Epithelial cell of proximal tubule (primary cell): ENCODE measurements at places on chromosomes 11 and 22. TPM values are rescaled to one million over a fixed set of nuclear protein-coding genes. Genes with fewer than 3 reads are reported as not detected.

Gene KCNJ5
- 0.22 and 0.23 TPM in 2 replicates for total RNA-seq

- no peak for DNase-seq
Observed at GRCh38 chr11:64790205-64791095, 12.1 kb upstream of the SF1 start.

Gene OSM
- total RNA-seq, result not detected in 2 replicates

DNA sequence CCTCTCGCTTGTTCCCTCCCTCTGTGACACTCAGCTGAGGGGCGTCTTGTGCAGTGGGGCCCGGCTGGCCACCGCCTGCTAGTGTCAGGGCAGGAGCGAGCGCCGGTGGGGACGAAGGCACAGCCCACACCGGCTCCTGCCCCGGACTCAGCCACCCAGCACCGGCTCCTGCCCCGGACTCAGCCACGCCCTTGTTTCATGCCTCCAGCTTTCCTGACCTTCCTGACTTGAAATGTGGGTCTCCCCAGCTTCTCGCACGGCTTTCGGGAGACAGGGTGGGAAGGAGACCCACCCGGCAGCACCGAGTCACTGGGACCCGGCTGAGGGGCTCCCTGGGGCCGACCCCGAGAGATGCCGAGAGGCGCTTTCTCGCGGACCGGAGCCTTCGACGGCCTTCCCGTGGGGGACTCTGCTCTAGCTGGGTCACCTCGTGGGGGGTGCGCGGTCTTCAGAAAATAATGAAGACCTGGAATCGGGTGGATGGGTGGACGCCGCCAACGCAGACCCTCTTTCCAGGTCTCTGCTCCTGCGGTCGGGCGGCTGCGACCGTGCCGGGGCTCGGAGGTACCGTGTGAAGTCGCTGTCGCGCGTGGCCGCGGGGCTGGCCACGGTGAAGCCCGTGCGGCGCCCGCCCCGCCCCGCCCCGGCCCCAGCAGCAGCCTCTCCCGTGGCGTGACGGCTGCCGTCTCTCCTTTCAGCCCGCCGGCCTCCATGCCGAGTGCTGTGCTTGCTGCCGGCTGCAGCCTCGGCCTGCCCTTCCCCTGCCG, 10.2 kb downstream of the GLB1L2 start:
- no peak for DNase-seq

DNA sequence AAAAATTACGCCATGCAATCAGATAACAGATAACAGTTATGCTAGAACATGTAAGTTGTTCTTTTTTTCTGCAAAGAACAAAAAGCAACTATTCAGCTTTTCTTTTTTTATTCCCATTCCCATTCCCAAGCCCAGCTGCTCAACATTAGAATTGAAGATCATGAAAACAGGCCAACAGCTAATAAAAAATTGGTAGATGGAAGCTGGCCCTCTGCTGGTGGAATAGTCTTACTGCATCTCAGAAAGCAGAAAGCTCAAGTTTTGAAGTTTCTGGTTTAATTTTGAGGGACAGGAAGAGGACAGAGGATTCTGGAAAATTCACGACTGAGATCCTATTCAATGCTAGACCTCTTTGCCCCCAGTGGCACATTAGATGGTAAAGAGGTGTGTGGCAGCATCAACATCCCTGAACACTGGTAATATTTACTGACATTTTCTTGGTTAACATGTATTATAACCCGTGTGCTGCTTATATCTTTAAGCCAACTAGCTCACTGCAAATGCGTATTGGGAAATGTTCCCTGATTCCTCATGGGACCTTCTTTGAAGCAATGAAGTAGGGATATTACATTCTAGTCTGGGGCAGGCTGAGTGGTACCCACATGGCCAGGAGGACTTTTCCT, 591.2 kb downstream of the OPCML start:
- DNase-seq, result no peak

DNA sequence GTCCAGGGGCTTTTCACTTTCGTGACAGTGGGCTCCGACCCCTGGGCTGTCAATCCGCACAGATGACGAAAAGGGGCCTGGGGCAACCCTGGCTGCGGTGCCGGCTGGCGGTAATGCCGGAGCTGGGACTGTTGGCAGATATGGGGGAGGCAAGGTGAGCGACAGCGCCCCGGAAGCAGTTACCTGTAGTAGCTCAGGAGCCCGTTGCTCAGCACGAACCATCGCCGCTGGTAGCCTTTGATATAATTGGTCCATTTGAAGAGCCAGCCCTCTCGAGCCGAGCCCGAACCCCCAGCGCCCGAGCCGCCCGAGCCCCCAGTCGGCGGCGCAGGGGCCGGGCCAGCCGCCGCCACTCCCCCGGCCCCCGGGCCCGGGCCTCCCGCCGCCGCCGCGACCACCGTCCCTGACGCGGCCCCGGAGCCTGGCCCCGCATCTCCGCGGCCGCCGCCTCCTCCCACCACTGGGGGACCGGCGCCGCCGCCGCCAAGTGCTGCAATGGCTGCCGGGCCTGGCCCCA, 396 bp downstream of the OSBP start:
- no peak for DNase-seq

GRCh38 chr11:91804042-91804441, 420.6 kb upstream of the FAT3 start:
- DNase-seq, result no peak

Gene FZD4
- 3.2 and 4.7 TPM in 2 replicates for total RNA-seq

Gene SMIM38
- total RNA-seq, result 0.07 TPM in 1 of 2 replicates, not detected in the other

GRCh38 chr11:200224-201003, 6.8 kb downstream of the BET1L start:
- DNase-seq, result no peak

Gene SYT7
- total RNA-seq, result 0.23 TPM in 1 of 2 replicates, not detected in the other

- DNase-seq, result no peak
Observed at GRCh38 chr22:50298266-50298637, 9.2 kb downstream of the PLXNB2 start.

GRCh38 chr11:12174477-12175143, 64.2 kb downstream of the MICAL2 start:
- no peak for DNase-seq

DNA sequence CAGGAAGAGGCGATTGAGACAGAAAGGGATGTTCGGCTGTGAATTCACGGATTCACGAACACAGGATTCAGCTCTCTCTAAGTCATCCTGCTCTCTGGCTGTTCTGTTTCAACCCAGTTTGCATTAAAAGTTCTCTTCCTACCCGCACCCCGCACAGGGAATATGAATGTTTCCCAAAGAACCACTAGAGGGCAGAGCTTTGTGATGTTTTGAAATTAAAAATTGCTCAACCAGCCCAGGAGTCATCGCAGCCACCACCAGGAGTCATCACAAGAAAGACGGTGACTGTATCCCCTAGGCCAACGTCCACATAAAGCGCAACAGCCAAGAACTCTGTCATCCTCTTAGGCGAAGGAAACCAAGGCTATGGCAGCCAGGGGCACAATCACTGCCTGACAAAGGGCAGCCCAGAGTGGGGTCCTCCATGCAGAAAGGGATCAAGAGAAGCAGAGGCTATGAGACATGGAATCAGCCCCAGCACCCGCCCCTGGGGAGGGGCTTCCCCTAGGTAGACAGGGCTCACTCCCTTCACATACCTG, 122.4 kb downstream of the WT1 start:
- peak; percentile 32 for DNase-seq

- no peak for DNase-seq
Observed at GRCh38 chr11:45644981-45645889, 20.2 kb downstream of the CHST1 start.

- DNase-seq, result no peak
Observed at GRCh38 chr11:824942-825341, 2.8 kb upstream of the CRACR2B start.

Gene APOA1
- total RNA-seq, result not detected in 2 replicates

Gene MPEG1
- not detected in 2 replicates for total RNA-seq

GRCh38 chr11:73469401-73469800, 93.2 kb downstream of the RELT start:
- no peak for DNase-seq

Gene FGF3
- total RNA-seq, result not detected in 2 replicates

DNA sequence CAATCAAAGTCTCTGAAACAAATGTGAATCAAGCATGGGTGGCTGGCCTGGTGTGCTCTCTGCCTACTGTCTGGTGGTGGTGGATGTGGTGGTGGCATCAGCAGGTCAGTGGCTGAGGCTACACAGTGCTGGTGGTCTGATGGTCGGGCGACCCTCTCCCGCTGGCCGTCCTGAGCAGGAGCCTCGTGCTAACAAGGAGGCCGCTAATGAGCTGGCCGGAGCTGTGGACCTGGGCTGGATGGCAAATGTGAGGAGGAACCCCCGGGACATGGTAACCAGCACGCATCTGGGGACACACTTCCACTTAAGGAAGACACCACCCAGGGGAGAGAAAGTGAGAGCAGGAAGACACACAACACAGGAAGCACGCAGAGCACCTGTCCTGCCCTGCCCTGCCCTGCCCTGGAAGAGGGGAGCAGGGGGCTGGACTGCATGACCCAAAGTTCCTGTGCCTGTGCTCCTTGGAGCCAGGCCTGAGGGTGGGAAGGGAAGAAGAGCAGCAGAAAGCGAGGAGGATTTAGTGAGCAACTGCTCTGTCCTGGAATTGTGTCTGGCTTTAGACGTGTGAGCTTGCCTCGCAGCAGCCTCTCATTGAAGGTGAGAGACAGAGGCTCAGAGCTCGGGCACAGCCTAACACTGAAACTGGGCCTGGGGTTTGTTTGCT, 23.7 kb downstream of the SLC37A2 start:
- no peak for DNase-seq

DNA sequence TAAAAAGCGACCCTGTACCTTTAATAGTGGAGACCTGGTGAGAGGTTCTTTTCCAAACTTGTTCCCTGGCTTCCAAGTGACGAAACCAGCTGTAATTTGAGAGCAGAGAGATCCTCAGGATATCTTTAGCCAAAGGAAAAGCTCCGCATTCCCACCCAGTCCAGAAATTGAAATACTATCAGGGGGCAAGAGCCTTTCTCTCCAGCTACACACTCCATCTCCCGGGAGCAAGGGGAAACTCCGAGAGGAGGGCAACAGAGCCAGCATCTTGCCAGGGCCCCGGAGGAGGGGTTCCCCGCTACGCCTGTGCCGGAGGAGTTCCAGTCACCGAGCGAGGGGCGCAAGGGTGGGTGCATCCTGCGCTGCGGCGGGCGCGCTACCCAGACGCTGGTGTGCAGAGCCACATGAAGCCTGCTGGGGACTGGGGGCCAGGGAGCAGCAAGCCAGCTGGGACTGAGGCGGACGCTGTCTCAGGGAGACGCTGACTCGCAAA, at the start of gene FIBIN:
FIBIN (plus strand) TSS at position 148 of the 493 bp plus-strand sequence. CDS start 415 bp downstream, outside the sequence.
- DNase-seq, result no peak

- DNase-seq, result no peak
Observed at GRCh38 chr22:38243007-38243765, 29.6 kb downstream of the TMEM184B start.

GRCh38 chr11:414318-414857, 411 bp downstream of the SIGIRR start:
- no peak for DNase-seq

GRCh38 chr11:64522843-64523380, 68.1 kb upstream of the SLC22A12 start:
- no peak for DNase-seq

GRCh38 chr11:103619938-103620337, 416.5 kb upstream of the DDI1 start:
- no peak for DNase-seq

GRCh38 chr11:64675450-64676260, 47.3 kb downstream of the NRXN2 start:
- DNase-seq, result no peak

- DNase-seq, result no peak
Observed at GRCh38 chr11:107573438-107573837, 7.9 kb upstream of the ALKBH8 start.
